ENCODE measurements at places on chromosomes 1 and 21.

DNA sequence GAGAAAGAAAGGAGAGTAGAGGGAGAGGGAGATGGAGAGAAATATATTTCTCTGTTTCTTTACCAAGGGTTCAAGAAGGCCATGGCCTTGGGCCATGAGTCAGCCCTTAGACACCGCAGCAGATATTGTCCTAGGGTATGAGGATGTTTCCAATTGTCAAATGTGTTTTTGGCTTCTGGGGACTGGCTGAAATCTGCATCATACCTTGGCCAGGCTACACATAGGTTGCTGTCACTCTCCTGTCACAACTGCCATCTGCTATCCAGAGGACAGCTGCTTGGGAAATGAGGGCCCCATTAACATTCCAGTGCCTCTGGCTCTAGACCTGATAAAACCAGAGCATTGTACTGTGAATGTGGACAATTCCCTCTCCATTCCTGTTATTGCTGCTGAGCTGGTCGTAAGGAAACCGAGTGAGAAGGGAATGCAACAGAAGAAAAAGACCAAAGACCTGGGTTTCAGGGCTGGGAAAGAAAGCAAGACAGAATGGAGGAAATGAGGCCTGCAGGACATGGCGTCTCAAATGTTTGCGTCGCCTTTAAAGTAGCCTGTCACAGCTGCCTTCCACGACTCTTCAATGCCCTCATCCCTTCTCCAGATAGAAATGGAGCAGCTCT lies 8.8 kb upstream of the PIGC start:
- no peak for DNase-seq

DNA sequence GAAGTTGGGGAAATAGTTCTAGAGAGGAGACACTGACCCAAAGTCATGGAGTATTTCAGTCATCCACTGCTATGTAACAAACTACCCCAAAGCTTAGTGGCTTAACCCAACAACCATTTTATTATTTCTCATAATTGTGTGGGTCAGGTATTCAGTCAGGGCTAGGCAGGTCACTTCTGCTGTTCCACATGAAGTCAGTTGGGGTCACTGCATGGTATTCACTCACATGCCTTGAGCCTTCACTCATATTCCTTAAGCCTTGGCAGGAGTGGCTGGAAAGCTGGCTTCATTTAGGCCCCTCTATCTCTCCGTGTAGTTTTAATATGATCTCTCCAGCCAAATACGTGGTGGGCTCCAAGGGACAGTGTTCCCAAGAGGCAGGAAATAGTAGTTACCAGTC lies 17.5 kb upstream of the RNF11 start:
- no peak for DNase-seq

GRCh38 chr1:225897595-225898514 lies 8.9 kb upstream of the LEFTY1 start:
- DNase-seq = no peak

DNA sequence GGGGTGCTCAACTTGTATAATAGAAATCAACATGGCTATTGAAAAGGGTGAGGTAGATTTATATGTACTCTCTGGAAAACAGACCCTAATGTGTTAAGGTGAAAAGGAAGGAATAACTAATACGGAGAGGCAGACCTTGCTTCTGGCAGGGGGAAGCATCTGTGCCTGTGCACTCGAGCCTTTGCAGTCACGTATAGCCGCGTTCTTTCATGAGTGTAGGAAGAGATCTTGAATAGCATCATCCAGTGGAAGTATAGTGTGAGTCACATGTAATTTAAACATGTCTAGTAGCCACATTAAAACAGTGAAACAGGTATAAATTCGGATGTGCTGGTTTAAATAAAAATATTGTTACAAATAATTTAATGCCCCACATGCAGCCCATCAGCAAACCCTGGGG lies 3.0 kb downstream of the A3GALT2 start:
- no peak for DNase-seq

GRCh38 chr1:94778808-94779207 lies 41.3 kb upstream of the SLC44A3 start:
- no peak for DNase-seq

- DNase-seq = no peak
These were observed 162.3 kb upstream of the APP start for GRCh38 chr21:26332867-26333266.

- peak; percentile 74 for DNase-seq
These were observed 504 bp downstream of the H6PD start for GRCh38 chr1:9235096-9235459.

DNA sequence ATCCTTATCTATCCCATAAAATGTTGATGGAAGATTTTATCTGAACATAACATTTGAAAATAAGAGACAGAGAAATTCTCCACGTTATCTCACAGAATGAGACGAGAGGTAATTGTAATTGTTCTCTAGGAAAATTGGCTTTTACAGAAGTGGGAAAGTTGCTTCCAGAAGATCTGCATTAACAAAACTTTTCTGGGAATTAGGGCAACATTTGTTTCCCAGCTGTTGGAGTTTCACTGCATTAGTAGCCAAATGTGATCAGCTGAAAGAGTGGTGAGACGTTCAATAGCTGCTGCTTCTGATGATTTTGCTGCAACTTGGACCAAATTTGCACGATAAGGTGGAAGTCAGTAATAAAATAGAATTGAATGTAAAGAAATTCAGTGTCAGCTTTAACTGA lies 7.6 kb downstream of the CHODL start:
- DNase-seq = no peak

- peak; percentile 93 for DNase-seq
These were observed 92.8 kb downstream of the ETS2 start for GRCh38 chr21:38898422-38899096.

DNA sequence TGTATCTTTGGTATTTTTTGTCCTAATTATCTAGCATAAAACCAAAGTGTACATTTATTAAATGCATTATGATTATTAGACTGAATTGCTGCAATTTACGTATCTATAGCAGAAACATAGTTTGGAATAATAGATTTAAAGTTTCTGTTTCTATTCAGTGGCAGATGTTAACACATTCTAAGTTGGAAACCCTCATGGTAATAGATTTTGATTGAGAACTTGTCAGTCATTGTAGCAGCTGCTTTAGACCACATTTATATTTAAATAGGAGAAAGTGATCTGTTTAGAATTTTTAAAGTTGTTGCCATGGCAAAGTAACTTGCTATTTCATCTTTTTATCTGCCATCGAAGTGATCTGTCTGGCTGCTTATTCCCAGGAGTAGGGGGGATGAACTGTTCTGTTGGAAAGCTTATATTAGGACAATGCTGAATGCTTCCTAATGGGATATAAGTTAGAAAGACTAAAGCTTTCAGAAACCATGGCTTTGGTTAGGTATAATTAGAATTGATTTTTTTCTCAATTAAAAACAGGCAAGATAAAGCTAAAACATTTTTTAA lies 61.6 kb downstream of the HS2ST1 start:
- DNase-seq = no peak

DNA sequence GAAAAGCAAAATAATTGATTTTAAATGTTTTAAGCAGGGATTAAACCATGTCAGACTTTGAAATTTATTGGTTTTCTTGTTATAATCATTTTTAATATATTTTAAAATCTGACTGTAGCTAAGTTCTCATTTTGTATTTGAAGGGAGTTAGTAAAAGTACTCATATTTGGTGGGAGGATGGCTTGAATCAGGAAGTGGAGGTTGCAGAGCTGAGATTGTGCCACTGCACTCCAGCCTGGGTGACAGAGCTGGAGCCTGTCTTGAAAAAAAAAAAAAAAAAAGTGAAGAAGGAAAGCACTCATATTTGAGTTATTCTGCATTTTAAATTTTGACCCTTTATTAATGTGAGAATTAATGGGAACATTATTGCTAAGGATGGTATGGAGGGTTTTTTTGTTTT lies 106.0 kb downstream of the RABGAP1L start:
- DNase-seq = peak; percentile 56

GRCh38 chr1:151992303-151993083 lies 1.2 kb downstream of the S100A10 start:
- peak; percentile 98 for DNase-seq

GRCh38 chr1:112583366-112583765 lies 35.6 kb downstream of the ST7L start:
- DNase-seq = no peak
